ENCODE measurements at places on chromosomes 16 and 17.

- no peak for DNase-seq
Observed at GRCh38 chr17:82052638-82053059, 951 bp downstream of the GPS1 start.

GRCh38 chr17:55883149-55883548, 132.3 kb downstream of the PCTP start:
- DNase-seq = no peak

DNA sequence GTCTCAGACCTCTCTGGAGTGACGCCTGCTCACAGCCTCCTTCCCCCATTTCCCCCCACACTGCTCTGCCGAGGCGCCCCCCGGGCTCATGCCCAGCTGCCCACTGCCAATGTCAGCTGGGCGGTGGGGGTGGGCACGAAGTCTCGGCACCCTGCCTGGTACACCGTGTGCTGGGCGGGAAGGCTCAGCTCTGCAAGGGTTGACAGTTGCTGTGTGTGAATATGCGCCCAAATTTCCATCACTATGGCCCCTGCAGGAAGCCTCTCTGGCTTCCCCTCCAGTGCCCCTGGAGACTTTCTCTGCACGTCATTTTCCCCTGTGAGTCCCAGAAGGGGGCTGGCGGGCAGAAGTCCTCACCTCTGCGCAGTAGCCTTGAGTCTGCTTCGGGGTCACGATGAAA, 11.6 kb upstream of the CAMKK1 start:
- no peak for DNase-seq

- no peak for DNase-seq
Observed at GRCh38 chr16:65782611-65783600, 583.6 kb upstream of the CDH5 start.

- DNase-seq = no peak
Observed at GRCh38 chr17:75754378-75755204, 10.4 kb downstream of the GALK1 start.

- DNase-seq = no peak
Observed at GRCh38 chr16:88374736-88375135, 8.0 kb upstream of the ZNF469 start.

DNA sequence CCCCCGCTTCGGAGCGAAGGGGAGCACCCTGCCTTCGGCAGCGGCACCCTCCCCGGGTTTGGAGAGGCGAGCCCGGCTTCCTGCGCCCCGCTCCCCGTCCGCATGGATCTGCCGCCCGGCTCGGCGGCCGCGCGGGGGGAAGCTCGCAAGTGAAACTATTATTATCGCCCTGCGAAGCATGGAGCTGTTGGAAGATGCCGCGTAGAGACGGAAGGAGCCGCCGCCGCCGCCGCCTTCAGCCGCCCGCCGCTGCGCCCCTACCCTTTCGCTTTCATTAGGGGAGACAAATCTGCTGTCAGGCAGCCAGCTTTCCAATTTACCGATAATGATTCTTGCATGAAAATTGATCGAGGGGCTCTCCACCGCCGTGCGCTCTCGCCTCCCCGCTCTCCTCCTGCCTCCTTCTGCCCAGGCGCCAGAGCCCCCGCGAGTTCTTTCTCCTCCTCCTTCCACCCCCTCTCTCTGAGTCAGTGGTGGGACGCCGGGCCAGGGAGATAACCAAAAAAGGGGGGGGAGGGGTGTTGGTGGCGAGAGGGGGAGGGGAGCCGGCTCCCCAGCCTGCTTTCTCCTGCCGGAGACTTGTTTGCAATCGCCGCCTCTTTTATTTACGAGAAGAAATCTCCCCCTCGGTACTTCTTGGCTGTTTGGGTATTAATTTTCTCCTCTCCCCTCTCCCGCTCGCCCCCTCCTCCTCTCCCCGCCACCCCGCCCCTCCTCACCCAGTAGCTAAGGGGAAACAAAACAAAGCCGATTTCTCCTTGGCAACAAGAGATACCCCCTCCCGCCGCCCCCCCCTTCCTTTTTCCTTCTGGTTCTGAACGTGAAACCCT, 58.0 kb upstream of the GSE1 start:
- DNase-seq = peak; percentile 95

DNA sequence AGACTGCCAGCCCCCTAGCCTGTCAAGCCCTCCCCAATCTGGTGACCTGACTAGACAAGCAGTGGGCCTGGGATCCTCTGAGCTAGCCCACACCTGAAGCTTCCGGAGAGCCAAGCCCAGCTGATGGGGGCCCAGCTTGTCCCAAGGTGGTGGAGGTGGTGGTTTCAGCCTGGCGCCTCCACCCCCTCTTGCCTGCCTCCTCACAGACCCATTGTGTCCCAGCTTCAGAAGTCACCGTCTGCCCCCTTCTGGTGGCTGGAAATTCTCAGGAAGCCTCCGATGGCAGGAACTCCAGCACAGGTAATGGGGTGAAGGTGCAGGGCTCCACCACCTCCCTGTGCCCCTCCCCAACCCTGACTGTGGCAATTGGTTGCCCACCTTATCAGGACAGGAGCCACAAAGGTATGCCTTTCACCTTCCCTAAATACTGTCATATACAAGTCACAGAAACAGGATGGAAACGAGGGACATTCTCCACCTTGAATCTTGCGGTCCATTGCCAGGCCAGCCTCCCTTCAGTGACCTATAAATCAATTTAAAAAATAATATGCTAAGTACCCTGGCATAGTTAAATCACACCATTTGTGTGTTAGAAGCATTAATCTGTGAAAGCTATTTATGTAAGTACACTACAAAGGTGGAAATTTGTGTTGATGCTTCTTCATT, 66.0 kb upstream of the ZNF423 start:
- peak; percentile 73 for DNase-seq

DNA sequence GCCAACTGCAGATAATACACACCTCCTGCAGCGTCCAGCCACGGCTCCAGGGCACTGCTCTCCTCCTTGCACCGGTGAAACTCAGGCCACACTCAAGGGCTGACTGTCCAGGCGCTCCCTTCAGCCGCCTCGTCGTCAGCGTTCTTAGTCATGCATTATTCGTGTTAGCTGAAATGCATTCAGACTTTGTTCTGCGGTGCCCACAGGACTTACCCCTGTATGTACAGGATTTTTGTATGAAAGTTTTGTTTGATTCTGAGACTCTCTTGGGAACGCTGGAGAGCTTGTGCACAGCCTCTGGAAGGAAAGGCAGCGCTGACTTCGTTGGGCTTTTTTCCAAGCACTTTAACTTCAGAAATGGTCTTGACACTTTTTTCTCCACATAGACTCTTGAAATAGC, 22.1 kb downstream of the CIBAR2 start:
- DNase-seq = no peak

- no peak for DNase-seq
Observed at GRCh38 chr17:66885417-66885816, 50.5 kb downstream of the CACNG5 start.

DNA sequence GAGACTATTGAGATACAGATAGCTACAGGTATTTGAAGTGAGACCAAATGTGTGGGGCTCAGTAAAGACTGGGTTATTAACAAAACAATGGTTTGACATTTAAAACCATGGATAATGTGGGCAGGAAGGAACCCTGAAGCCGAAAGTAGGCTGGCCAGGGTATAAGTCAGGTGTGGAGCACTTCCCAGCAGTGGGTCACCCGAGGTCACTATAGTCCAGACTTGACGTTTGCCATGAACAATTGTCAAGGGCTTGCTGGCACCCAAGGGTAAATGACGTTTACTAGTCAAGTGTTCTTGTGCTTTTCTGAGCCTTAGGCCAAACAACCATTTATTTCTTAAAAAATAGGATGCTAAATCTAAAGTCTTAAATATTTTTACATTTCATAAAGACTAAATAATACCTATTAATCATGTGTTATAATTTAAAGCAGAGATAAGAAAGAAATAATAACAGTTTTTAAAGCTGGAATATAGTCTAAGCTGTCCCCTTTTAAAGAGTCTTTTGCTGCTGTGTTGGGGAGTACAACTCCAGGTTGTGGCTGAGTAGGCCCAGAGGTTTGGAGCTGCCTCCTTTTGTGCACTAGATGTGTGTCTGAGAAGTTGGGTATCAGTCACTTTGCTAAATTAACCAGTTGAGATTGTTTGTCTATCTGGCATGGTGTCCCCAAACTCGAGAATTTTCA, 15.7 kb downstream of the ALDH3A2 start:
- no peak for DNase-seq

DNA sequence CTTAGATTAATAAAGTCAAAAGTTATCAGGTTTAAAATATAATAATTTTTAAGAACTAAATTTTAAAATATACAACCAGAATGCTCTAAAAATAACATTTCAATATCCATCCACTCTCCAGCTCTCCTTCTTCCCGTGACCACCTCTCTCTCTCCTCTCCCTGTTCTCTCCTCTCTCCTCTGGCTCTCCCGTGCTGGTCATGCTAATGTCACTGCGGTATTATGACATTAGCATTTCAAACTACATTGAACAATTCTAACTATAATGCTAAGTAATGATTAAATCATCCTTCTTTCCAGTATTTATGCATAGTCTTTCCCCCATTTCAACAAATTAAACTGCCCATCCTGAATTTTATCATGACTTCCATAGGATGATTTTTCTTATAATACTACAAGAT, 154.7 kb downstream of the CEP112 start:
- no peak for DNase-seq

GRCh38 chr16:13269905-13270528, 368.6 kb downstream of the SHISA9 start:
- no peak for DNase-seq

GRCh38 chr16:79201436-79201835, 399.1 kb downstream of the MAF start:
- no peak for DNase-seq

- no peak for DNase-seq
Observed at GRCh38 chr17:82786427-82786826, 34.6 kb downstream of the TBCD start.

- DNase-seq = peak; percentile 79
Observed at GRCh38 chr17:68771867-68772515, 170.8 kb upstream of the FAM20A start.

GRCh38 chr16:46937536-46937935, 35.9 kb downstream of the DNAJA2 start:
- peak; percentile 28 for DNase-seq

GRCh38 chr17:32206861-32207260, 58.8 kb upstream of the RHBDL3 start:
- no peak for DNase-seq

GRCh38 chr17:39740357-39741111, 2.8 kb downstream of the GRB7 start:
- no peak for DNase-seq

DNA sequence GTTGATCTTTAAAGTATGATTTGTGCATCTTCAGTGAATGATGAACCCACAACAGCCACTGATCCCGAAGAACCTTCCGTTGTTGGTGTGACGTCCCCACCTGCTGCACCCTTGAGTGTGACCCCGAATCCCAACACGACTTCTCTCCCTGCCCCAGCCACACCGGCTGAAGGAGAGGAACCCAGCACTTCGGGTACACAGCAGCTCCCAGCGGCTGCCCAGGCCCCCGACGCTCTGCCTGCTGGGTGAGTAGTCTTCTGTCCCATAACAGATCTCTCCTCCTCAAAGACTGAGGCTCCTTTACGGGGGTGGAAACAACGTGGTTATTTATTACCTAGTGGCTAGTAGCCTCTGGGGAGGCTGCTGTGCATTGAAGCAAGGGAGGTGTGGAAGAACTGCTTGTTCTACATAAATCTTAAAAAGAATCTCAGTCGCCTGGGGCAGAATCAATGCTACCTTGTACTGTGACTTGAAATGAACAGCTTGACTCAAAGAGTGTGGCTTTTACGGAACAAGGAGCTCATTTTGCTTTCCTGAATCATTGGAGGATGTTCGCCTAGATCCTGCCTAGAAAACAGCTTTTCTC, 63.0 kb upstream of the CLEC18A start:
- no peak for DNase-seq

GRCh38 chr16:86757704-86758040, 179.3 kb downstream of the FOXL1 start:
- DNase-seq = no peak

GRCh38 chr17:42113293-42114069, 967 bp upstream of the DHX58 start:
- DNase-seq = no peak

DNA sequence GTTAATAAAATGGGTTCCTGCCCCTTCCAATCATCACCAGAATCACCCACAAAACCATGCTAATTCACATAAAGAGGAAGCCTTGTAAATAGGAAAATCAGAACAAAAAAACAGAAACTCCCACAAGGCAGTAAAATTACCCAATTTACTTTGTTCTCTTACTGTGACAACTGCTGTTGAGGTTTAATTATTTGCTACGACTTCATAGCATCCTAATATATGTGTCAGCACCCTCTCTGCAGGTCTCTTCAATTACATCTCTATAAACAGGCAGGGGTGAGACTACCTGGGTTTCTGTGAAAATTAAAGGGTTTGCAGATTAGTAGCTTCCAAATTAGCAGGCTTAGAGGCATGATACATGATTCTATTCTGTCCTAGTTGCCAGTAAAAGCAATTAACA, 2.7 kb downstream of the WDR59 start:
- no peak for DNase-seq

GRCh38 chr17:63555500-63556156, 5.4 kb downstream of the DCAF7 start:
- peak; percentile 62 for DNase-seq

GRCh38 chr17:28743243-28744103, at the start of gene TRAF4:
Gene TRAF4 (plus strand): TSS chr17:28744011. CDS start chr17:28744113, 102 bp downstream.
- peak; percentile 94 for DNase-seq

DNA sequence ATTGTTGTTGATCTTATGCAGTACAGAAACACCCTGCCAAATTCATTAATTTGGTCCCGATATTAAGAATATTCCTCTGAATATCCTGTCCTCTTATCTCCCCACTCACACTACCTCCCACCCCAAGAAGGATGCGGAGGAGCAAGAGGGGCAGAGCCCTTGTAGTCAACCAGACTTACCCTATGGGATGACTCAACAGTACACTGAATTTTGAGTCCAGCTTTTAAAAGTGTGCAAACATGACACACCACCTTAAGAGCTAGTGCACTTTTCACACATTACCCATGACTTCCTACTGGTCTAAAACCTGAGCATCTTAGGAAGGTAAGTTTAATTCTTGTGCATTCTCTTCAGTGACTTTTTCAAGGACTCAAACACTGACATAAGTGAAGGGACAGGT, 9.5 kb downstream of the USP22 start:
- DNase-seq = peak; percentile 32

DNA sequence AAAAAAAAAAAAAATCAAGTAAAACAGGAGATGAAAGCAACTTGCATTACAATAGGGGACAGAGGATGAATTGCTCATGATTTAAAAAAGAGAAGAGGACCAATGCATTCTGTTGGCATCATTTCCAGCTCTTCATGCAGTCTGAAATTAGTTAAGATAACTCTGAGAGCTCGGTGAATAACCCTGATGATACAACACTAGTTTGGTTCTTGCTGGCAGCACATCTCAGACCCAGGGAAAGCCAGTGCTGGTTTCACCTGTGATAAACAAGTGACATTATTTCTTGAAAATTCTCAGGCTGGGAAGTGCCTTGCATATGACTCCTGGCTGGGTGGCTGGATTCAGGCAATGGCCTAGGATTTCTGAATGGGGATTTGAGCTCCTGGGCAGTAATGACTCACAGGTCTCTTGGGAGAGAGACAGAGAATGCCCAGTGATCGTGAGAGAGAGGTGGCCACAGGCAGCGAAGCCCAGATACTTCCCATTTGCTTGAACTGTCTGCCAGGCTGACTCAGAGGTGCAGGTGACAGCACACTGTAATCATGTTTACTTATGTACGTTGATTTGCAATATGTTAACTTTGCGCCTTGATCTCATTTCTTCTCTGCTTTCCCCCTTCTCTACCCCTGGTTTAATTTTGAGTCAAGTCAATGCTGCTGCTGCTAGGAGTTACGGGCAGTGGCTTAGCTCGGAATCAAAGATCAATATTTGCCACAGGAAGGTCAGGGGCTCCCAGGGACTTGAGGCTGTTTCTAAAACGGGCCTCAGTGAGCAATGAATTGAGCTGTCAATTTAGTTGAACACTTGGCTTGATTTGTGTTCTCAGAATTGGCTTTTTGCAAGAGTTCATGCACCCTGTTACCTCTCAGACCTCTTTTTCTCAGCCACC, 27.1 kb downstream of the ARSG start:
- DNase-seq = no peak
